Fibroblast of skin of right quadriceps (primary cell): ENCODE measurements at places on chromosomes 16 and 17.

DNA sequence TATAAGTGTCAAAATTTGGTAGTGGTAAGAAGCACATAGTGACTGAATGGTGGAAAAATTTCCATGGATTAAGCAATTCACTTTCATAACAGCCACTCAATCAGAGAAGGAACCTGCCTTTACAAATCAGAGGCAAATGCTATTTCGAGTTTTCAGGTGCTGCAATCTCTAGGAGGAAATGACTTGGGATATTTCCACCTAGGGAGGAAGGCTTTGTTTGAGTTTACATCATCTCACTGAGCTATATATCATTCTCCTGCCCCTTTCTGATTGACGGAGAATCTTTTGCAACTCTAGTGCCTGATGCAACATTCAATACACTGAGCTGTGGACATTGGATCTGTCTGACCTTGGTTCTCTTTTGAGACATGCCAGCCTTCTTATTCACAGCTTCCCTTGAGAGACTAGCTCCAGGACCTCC is 26.3 kb downstream of the MARCHF10 start:
- peak; percentile 72 for DNase-seq

DNA sequence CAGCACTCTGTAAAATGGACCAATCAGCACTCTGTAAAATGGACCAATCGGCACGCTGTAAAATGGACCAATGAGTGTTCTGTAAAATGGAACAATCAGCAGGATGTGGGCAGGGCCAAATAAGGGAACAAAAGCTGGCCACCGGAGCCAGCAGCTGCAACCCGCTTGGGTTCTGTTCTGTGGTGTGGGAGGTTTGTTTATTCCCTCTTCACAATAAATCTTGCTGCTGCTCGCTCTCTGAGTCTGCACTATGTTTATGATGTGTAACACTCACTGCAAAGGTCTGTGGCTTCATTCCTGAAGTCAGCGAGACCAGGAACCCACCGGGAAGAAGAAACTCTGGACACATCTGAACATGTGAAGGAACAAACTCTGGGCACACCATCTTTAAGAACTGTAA is 20.5 kb downstream of the TMEM100 start:
- no peak for DNase-seq

- DNase-seq = no peak
Observed at GRCh38 chr16:29000019-29000418, 15.2 kb downstream of the LAT start.

- peak; percentile 54 for DNase-seq
Observed at GRCh38 chr17:64441772-64442540, 7.0 kb upstream of the MILR1 start.
